ENCODE measurements at places on chromosomes 2 and 18.

DNA sequence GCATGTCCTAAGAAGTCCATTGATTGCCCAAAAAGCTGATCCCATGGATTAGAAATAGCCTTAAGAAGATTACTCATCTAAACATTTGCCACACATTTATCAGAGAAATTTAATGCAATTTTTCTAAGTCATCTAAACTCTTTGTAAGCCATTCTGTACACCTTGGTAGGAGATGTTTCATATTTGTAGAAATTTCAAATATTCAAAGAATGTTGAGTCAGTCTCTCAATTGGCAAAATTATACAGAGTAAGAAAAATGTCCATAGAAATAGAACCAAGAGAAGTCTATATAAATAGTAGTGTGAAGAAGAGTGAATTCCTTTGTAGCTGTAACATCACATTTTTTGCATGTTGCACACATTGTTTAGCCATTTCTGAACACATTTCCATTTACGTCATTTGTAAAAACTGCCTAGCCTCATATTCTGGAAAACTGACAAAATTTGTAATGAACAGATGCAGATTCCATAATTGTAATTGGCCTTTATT is 128.6 kb downstream of the MSTN start:
- DNase-seq: peak; percentile 66

GRCh38 chr2:176956791-176957190 is 255.8 kb upstream of the HNRNPA3 start:
- no peak for DNase-seq

GRCh38 chr18:60894254-60894945 is 438.8 kb upstream of the CDH20 start:
- no peak for DNase-seq

- no peak for DNase-seq
Measured at GRCh38 chr2:180618570-180618969, 361.8 kb upstream of the UBE2E3 start.

GRCh38 chr18:33210575-33211189 is 229.8 kb downstream of the CCDC178 start:
- DNase-seq: no peak

DNA sequence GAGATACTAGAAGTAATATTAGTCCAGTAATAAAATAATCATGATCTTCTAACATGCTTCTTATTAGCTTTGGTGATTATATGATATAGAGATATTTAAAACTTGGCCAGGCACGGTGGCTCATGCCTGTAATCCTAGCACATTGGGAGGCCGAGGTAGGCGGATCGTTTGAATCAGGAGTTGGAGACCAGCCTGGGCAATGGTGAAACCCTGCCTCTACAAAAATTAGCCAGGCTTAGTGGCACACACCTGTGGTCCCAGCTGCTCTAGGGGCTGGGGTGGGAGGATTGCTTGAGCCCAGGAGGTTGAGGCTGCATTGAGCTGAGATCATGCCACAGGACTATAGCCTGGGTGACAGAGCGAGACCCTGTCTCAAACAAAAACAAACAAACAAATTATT is 87.0 kb downstream of the WDR7 start:
- DNase-seq: no peak

GRCh38 chr18:23107718-23108117 is 27.6 kb upstream of the CABLES1 start:
- no peak for DNase-seq

- no peak for DNase-seq
Measured at GRCh38 chr2:216480221-216480620, 18.4 kb upstream of the RPL37A start.

GRCh38 chr18:11948852-11949523 is 32.3 kb upstream of the IMPA2 start:
- DNase-seq: no peak

- no peak for DNase-seq
Measured at GRCh38 chr2:229196448-229196847, 74.6 kb downstream of the PID1 start.

DNA sequence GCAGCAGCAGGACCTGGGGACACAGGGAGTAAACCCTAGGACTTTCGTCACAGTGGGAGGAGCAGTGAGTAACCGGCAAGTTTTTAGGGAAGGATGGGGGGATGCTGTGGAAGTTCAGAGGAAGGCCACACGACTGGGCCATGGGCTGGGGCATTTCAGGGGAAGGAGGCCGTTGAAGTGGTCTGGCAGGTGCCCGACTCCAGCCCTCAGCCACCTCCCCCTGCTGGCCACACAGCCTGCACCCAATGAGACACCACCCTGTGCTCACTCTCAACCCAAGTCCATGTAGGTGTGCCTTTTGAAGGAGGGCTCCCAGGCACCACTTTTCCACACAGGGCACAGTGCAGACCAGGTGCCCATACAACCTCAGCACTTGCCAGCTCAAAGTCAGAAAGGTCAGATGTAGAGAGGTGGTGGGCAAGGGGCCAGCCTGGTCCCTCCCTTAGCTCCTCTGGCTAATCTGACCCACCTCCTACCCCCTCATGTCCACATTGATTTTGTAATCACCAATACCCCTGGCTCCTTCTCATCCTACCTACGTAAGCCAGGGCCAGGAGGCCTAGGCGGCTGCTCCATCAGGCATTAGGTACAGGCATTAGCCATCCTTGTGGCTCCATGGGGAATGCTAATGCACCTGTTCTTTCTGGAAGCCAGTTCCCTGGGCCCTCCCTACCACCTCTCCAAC is 211.2 kb downstream of the SMAD2 start:
- DNase-seq: no peak

- DNase-seq: peak; percentile 54
Measured at GRCh38 chr2:232901736-232902578, 31.9 kb downstream of the SNORC start.

- DNase-seq: no peak
Measured at GRCh38 chr18:61531891-61532290, 198.7 kb downstream of the CDH20 start.

DNA sequence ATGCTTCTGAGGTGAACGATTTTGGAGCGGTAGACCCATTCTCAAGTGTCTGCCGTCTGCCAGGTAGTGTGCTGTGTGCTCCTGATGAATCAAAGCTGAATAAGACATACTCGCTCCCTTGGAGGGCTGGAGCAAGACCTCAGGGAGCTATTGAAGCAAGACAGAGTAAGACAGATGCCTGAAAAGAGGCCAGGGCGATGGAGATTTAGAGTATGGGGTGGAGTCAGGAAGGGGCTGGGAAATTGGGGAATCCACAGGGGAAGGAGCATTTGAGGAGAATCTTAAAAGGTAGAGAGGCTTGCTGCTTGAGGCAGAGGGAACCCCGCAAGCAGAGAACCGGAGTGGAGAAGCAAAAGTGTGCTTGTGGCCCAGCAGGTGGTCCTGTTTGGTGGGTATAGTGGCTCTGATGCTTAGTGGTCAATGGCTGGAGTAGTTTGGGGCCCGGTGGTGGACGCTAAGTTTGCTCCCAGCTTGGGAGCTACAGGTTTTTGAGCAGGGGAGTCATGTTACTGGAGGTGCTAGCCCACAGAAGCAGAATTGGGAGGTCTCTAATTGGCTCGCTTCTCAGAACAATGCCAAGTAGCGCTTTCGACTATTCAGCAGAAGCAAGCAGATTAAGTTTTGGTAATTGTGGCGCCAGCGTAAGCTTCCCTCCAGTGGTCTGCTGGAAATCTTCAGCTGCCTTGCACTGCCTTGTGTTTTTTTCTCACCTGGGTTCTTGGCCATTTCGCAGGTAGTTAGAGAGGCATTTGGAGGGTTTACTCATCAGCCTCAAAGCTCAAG is 2.0 kb downstream of the CNNM4 start:
- no peak for DNase-seq

DNA sequence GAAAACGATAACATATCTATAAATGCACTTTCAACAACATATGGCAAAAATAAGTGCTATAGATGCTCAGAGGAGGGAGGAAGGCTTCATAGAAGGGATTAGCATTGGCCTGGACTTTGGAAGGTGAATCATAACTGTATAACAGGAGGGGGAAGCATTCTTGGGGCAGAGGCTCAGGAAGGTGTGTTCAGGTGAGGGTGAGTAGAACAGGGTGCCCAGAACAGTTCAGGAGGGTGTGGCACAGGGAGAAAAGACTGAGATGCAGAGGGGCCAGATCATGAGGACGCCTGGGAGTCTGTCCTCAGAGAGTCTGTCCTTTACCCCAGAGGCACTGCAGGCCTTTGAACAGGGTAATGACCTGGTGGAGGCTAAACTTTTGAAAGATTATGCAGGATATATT is 29.3 kb upstream of the MEP1B start:
- DNase-seq: no peak

DNA sequence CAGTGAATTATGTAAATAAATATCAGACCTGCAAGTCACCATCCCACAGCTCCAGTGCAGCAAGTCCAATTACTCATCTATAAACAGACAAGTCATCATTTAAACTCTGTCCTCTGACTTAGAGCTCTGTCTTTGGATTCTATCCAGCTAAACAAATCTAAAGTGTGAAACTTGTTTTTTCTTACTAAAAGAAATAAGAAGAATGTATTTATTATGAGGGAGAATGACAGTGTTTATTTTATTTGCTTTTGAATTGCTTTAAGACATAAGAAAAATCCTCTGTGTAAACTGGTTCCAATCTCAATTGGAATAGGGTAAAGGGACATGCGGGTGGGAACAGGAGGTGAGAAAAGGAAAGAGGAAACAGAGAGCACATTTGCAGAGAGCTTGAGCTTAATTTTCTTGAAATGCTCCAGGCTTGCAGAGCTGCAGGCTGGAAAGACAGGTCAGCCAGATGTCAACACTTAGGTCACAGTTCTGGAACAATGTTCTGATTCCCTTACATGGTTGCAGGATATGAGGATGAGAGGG is 355.8 kb downstream of the MEIS1 start:
- DNase-seq: no peak

- no peak for DNase-seq
Measured at GRCh38 chr18:80067321-80067720, 33.1 kb downstream of the RBFA start.

GRCh38 chr2:235498541-235498940 is 4.7 kb downstream of the AGAP1 start:
- no peak for DNase-seq

- DNase-seq: no peak
Measured at GRCh38 chr2:16653799-16654198, 11.8 kb downstream of the CYRIA start.

GRCh38 chr2:173997753-173998152 is 32.6 kb upstream of the SP3 start:
- no peak for DNase-seq

DNA sequence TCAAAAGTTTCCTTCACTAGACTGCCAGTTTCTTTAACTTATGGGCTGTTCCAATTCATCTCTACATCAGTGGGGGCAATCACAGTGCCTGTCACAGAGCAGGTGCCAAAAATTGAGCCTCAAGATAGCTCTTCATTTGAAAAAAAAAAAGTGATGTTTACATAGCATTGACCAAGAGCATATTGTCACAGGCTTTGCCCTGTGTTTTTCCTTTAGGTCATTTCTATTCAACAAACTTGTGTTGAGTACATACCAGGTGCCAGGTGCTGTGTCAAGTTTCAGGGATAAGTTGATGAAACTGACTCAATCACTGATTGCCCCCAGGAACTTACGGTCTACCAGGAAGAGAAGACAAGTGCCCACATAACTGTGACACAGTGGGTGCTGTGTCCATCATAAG is 22.2 kb upstream of the NT5C1B start:
- no peak for DNase-seq

DNA sequence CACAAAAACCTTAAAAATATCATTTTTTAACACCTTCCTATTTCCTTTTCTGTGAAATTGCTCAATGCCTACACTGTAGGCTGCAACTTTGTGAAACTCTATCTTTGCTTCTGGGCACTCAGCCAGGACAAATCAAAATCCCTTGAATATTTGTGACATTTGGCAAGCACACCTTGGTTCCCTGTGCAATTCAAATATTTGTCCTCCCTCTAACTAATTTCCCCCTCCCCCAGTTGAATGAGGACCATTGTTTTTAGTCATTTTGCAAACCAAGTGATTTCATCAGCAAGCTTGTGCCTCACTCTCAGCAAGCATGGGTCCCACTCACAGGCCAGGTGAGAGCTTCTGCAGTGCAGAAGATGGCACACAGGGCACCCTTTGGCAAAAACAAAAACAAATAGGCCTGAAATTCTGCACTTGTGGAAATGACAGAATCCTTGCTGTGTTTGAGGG is 541.5 kb downstream of the CNTNAP5 start:
- no peak for DNase-seq

DNA sequence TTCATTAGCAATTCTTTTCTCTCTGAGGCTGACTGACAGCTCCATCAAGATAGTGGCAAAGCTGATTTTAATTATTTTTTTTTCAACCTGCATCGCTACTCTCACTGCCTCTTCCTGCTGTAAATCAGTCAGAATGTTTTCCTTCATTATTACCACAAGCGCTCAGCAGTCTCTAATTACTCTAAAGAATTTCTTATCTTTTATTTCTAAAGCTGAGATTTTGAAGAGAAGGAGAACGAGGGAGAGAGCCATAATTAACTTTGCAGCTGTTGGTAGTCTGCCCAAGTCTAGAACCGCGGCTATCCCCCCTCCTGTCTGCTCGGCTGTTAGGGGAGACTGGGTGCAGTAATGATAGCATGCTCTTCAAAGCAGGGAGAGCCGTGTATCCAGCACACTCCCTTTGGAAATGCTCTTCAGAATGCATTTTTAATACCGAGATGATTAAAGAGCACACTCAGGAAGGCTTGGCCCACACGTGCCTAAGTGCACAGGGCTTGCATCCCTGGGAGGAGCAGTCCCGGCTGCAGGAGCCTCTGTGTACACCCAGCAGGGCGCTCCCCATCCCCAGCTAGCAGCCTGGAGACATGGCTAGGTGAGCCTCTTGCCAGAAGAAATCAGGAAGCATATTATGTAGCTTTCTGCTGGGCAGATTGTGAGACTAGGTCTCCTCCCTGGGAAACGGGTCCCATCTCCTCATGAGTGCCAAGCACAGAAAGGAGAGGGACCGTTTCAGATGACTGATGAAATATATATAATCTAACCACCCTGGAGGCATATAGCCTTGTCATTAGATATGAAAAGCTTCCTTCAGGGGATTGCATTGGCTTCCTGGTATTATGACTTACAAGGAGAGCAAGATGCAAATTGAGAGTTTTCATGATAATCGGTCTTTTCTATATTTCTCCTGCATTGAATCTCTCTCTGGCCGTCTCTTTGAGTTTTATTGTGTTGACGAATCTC is 555.2 kb downstream of the CMPK2 start:
- DNase-seq: no peak

DNA sequence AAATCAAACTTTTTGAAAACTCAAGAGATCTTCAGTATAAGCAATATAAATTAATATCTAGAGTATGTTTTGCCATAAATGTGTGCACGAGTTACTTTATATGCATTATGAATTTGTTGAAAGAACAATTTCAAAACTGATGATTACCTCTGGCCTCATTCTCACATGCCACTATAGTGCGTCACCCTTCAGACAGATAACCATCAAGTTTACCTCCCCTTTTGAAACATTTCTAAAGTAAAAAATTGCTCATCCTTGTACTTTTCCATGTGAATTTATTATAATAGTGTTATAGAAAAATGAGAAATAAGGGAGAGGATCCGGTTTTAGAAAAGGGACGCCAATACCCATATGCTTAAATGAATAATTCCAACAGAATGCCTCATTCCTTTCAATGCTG is 38.3 kb downstream of the ZEB2 start:
- no peak for DNase-seq

GRCh38 chr2:156229724-156230362 is 102.7 kb downstream of the NR4A2 start:
- DNase-seq: no peak

GRCh38 chr2:165173215-165173614 is 30.6 kb downstream of the SCN3A start:
- no peak for DNase-seq

GRCh38 chr2:105437708-105438103 is 38.9 kb upstream of the FHL2 start:
- no peak for DNase-seq

- DNase-seq: no peak
Measured at GRCh38 chr18:3256693-3257626, 5.0 kb upstream of the MYL12B start.

- no peak for DNase-seq
Measured at GRCh38 chr2:200798514-200798913, 13.2 kb upstream of the BZW1 start.

All from HS-27A (cell line).